ENCODE measurements at places on chromosomes 12 and 14.

- DNase-seq: no peak
Observed at GRCh38 chr12:25151476-25151875, 43.5 kb downstream of the DNAI7 start.

DNA sequence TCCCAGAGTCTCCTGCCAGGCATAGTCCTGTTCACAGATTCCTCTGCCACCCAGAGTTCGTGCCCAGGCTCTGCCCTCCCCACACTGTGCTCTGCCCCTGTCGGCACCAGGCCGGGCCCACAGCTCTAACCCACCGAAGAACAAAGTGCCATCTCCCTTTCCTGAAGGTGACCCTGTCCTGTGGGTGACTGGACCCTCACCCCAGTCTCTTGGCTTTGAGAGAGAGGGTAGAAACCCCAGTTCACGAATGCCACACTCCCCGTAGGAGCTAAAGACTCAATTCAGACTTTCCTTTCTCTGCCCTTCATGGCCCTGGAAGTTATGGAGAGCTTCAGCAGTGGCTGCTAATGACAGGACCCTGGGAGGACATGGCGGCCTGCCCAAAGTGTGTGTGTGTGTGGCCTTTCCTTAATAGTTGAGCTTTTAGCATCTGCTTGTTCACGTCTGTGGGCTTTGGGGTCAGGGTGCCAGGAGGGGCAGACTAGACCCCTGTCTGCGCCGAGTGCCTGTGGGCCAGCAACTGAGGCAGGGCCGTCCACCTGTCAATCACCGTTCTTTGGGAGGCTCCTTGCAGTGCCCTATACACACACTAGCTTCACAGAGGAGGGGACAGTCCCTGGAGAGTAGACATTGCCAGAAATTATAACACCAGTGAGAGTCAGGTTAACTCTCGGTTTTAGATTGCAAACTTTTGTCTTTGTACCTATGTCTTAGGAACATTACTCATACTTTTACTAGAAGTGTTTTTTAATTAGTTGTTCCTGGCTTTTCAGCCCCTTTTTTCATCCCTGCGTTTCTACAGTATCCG lies 84.6 kb upstream of the DYNC1H1 start:
- no peak for DNase-seq

- no peak for DNase-seq
Observed at GRCh38 chr12:12779529-12779928, 5.9 kb upstream of the APOLD1 start.

GRCh38 chr12:553216-554000 lies 93.7 kb downstream of the B4GALNT3 start:
- DNase-seq: no peak

- no peak for DNase-seq
Observed at GRCh38 chr14:30808576-30808975, 65.8 kb upstream of the COCH start.

GRCh38 chr14:100072783-100073346 lies 7.6 kb downstream of the EVL start:
- peak; percentile 55 for DNase-seq

DNA sequence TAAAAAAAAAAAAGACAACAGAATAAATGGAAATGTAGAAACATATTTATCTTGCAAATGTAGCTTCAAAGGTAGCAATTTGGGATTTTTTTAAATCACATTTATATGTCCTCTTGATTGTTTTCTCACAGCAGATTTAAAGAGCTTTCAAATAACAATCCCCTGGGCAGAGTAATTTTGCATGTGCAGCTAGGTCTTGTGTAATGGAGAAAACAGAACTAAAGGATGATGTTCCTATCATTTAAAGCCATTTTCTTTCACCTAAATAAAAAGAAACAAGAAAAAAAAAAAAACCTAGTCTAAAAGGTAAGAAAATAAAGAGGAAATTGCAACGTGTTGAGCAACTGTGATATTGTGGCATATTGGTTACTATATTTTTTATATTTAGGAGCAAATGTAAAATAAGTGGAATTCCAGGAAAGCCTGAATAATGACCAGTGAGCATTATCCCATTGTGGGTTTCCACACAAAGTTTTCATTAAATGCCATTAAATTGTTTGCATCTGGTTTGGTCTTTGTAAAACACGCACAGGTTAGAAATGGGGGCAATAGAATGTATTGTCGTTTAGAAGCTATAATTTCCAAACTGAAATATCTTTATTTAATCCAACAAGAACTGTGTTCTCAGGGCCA lies 215.6 kb downstream of the SLC6A15 start:
- no peak for DNase-seq

DNA sequence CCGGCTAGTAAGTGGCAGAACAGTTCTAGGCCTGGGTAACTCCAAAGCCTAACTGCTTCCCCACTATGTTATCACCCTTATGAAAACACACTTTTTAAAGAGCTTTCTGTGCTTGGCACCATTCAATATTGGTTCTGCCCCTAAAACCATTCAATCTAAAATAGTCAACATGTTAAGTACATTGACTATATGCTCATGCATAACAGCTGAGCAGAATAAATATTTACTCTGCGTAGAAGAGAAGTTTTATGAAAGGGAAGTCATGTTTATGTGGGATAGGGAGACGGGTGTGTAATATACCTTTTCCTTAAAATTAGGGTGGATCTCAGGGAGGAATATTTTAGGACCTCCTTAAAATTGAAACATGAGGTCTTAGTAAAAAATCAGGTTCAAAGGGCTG lies 80.5 kb downstream of the SAMD4A start:
- DNase-seq: no peak

DNA sequence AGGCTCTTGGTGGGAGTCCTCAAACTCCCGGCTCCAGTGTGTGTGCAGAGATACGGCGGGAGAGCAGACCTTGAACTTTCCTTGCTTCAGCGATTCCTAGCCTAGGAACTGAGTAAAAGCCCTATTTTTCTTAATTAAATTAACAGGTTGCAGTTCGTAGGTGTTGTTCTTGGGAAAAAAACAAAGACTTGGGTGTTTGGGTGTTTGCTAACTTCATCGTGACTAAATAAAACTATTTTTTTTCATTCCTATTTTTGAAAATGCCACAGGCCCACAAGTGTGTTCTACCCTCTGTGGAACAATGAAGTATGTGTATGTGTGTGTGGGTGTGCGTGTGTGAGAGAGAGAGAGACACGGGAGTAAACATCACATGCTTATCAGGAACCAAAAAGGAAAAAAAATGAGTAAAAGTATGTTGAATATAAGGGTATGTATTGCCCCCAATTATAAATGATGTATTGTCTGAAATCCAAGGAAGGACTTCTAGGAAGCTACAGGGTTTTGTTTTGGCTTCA lies 651 bp downstream of the TMEM117 start:
- no peak for DNase-seq

- DNase-seq: no peak
Observed at GRCh38 chr12:76176940-76177339, 92.5 kb upstream of the NAP1L1 start.

GRCh38 chr14:32820181-32820580 lies 118.5 kb upstream of the NPAS3 start:
- DNase-seq: no peak

- DNase-seq: no peak
Observed at GRCh38 chr14:103356024-103356682, 22.1 kb downstream of the EIF5 start.
